Kidney (tissue), 22 donors: ENCODE measurements at places on chromosomes 2 and 18. TPM values are rescaled to one million over a fixed set of nuclear protein-coding genes. Genes with fewer than 3 reads are reported as not detected.

DNA sequence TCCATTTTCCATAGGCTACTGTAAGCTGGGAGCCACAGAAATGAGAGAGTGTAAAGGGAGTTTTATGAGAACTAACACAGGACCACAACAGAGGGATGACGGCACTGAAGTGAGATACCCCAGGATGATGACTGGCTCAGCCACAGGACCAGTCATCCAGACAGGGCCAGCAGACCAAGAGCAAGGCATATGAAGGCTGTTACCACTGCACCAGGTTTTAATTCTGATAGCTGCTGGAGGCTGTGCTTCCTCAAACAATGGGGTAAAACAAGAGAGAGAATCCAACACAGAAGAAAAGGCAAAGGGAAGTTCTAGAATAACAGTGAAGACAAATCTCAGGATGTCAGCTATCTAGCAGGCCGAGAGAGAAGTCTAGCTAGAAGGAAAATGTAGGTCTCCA is 94.9 kb downstream of the BCL2 start:
- H3K4me1 ChIP-seq, result no peaks in the 10 kb centered on the region
- H3K27ac ChIP-seq, result no peak overlapping the region
- no peaks in the 10 kb centered on the region for H3K36me3 ChIP-seq
- no peak overlapping the region for H3K4me3 ChIP-seq
- no peaks in the 10 kb centered on the region for H3K27me3 ChIP-seq
- DNase-seq, result no peak

GRCh38 chr18:45761512-45762114 is 37.6 kb downstream of the SLC14A1 start:
- DNase-seq, result no peak
- H3K27ac ChIP-seq, result no peak overlapping the region
- H3K4me1 ChIP-seq, result no peaks in the 10 kb centered on the region
- H3K4me3 ChIP-seq, result no peak overlapping the region
- no peaks in the 10 kb centered on the region for H3K36me3 ChIP-seq

GRCh38 chr2:224162122-224162521 is 123.0 kb upstream of the SERPINE2 start:
- DNase-seq, result no peak
- H3K27ac ChIP-seq, result no peak overlapping the region
- no peaks in the 10 kb centered on the region for H3K27me3 ChIP-seq

DNA sequence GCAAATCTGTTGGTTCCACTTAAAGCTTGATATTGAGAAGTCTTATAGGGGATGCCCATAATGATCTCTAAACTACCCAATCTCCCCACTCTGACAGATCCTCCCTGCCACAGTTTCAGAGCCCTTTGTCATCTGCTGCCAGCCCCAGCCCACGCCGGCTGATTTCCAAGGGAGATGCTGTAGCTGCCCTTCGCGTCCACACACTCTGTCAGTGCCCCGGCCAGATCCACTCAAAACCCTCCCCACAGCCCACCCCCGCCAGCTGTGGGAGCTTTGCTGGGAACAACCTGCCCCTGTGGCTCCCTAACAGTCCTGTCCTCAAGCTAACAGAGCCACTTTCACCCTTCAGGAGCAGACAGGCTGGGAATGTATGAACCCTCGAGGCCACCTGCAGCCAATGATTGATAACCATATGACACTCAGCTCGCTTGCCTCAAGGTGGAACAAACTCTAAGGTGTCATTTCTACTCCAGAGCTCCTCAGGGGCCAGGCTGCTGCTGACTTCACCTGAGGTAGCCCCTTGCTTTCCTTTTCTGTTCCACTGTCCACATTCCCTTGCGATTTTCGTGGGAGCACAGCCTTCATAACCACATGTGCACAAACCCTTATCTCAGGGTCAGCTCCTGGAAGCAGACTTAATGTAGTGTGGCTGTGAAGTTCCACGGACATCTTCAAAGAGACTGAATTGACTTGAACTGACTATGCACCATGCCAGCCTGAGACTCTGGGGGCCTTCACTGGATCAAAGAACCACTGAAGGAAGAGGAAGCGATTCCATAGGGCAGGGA is 92.6 kb upstream of the LGALSL start:
- no peaks in the 10 kb centered on the region for H3K27me3 ChIP-seq
- H3K27ac ChIP-seq, result no peak overlapping the region
- H3K4me1 ChIP-seq, result peaks cover 3% of the 10 kb centered on the region
- no peaks in the 10 kb centered on the region for H3K36me3 ChIP-seq

HOXD1 gene
- 4.3 TPM for polyA plus RNA-seq

DNA sequence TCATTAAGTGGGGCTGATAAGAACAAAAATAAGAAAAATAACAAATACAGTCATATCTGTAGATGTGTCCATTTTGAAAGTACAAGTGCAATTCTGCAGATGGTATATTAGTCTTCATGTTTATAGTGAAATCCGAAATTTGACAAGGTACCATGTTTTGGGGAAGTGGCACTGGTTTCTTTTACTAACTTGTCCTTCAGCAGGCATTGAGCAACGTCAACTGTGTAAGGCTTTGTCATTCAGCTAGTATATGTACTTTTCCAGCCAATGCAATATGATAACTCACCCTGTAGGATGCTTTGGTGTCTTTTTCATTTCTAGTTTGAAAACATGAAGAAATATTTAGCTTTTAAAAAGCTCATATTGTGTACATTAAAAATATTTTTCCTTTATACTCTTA is 139.9 kb downstream of the MCFD2 start:
- no peaks in the 10 kb centered on the region for H3K4me1 ChIP-seq
- no peak overlapping the region for H3K27ac ChIP-seq
- H3K4me3 ChIP-seq, result no peak overlapping the region

DNA sequence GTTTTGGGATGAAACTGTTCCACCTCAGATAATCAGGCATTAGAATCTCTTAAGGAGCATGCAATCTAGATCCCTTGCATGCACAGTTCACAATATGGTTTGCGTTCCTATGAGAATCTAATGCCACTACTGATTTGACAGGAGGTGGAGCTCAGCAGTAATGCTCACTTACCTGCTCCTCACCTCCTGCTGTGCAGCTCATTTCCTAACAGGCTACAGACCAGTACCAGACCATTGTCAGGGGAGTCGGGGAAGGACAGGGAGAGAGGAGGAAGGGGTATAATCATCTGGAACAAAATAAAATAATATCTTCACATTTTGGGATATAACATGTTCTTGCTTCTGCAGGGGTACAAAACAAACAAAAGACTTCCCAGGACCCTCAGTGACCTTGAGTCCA is 532.0 kb upstream of the FSHR start:
- no peaks in the 10 kb centered on the region for H3K4me1 ChIP-seq
- H3K36me3 ChIP-seq, result no peaks in the 10 kb centered on the region
- H3K4me3 ChIP-seq, result no peak overlapping the region
- no peak overlapping the region for H3K27ac ChIP-seq

ADD2 gene
- polyA plus RNA-seq, result not detected

CDK15 gene
- 0.11 TPM for polyA plus RNA-seq

RTP5 gene
- not detected for polyA plus RNA-seq

CXCR4 gene
- polyA plus RNA-seq, result 9.5 TPM

TMEM169 gene
- 1.6 TPM for polyA plus RNA-seq

- H3K4me1 ChIP-seq, result no peaks in the 10 kb centered on the region
- no peaks in the 10 kb centered on the region for H3K27me3 ChIP-seq
- no peak overlapping the region for H3K27ac ChIP-seq
- peaks cover 2% of the 10 kb centered on the region for H3K36me3 ChIP-seq
- H3K4me3 ChIP-seq, result no peak overlapping the region
- no peak for DNase-seq
These were observed 211.1 kb downstream of the HDAC4 start for GRCh38 chr2:239189711-239190131.

DNA sequence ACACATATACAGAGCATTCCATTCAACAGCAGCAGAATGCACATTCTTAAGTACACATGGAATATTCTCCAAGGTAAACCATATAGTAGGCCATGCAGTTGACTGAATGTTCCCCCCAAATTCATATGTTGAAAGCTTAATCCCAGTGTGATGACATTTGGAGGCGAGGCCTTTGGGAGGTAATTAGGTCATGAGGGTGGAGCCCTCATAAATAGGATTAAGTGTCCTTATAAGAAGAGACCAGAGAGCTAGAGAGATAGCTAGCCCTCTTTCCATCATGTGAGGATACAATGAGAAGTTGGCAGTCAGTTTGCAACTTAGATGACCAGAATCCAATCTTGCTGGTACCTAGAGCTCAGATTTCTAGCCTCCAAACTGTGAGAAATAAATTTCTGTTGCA is 27.6 kb downstream of the TMEM185B start:
- no peak for DNase-seq
- H3K27ac ChIP-seq, result no peak overlapping the region
- H3K36me3 ChIP-seq, result no peaks in the 10 kb centered on the region
- no peaks in the 10 kb centered on the region for H3K4me1 ChIP-seq
- H3K27me3 ChIP-seq, result no peaks in the 10 kb centered on the region

DNA sequence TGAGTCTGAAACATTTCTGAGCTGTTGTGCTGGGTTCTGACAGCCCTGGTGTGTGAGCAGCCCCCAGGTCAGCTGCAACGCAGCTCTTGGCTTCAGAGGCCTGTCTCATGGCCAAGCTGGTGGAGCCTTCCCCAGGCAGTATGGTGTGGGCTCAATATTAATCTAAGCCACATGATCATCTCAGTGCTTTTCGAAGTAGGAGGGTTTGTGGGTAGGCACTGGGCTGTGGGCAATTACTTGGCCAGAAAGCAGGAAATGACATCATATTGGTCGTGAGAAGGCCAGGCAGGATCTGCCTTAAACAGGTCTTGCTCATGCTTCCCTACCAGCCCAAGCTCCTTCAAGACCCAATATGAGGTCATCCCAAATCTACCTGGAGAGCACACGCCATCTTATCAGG is 26.9 kb downstream of the LOXHD1 start:
- H3K36me3 ChIP-seq, result no peaks in the 10 kb centered on the region
- no peaks in the 10 kb centered on the region for H3K27me3 ChIP-seq

RNF181 gene
- polyA plus RNA-seq, result 407 TPM

LIPG gene
- polyA plus RNA-seq, result 4.8 TPM

GRCh38 chr2:185638771-185639170 is 99.8 kb upstream of the FSIP2 start:
- H3K27ac ChIP-seq, result no peak overlapping the region
- DNase-seq, result no peak
- H3K27me3 ChIP-seq, result no peaks in the 10 kb centered on the region
- H3K4me3 ChIP-seq, result no peak overlapping the region

C1QL2 gene
- not detected for polyA plus RNA-seq

DNA sequence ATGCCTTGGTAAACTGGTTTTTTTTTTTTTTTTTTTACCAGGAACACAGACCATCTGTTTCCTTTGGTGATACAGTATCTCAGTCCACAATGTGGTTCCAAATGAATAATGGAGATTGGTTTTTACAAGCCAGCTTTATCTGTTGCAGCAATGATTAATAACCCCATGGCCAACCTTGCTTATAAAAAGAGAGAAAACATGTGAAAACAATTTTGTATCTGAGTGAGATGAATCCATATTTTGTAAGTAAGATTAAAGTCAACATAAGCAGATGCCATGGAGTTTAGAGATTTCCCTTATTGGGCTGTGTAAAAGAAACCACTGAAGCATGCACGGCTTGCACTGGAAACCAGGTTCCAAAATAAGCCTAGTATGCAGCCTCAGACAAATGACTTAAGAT is 108.6 kb upstream of the CNTNAP5 start:
- no peak overlapping the region for H3K27ac ChIP-seq
- no peaks in the 10 kb centered on the region for H3K4me1 ChIP-seq
- no peak for DNase-seq
- H3K27me3 ChIP-seq, result no peaks in the 10 kb centered on the region
- H3K4me3 ChIP-seq, result no peak overlapping the region

DNA sequence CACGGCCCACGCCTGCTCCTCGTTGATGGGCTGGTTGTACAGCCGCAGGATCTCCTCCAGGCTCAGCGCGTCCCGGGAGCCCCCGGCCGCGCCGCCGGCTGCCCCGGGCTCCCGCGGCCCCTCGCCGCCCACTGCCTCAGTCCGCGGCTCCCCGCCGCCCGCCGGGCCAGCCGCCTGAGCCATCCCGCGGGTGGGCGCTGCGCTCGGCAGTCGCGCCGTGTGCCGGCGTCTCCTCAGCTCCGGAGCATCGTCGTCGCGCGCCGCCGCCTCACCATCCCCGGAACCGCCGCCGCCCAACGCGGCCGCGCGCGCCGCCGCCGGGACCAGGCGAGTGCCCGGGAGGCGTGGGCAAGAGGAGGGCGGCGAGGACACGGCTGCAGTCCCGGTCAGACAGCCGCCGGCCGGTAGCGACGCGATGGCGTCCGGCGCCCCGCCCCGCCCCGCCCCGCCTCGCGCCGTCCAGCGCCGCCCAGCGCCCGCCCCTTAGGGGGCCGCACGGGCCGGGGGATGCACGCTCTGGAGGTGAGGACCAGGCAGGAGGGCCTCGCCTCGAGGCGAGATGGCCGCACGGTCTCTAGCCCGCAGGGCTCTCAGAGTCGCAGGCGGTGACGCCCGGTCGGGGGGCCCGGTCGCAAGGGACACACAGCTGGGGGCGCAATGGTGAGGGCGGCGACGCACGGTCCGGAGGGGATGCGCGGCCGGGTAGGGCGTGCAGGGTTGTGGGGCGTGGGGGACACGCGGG is at the start of gene SPIRE1:
SPIRE1 (minus strand) TSS at position 424 of the 742 bp plus-strand sequence; CDS start at position 183, 241 bp downstream.
- peak; percentile 87 for DNase-seq
- H3K27ac ChIP-seq, result peak within 1 kb of the TSS; percentile 92
- H3K4me1 ChIP-seq, result peaks cover 2% of the 10 kb centered on the region
- no peaks in the 10 kb centered on the region for H3K36me3 ChIP-seq
- no peaks in the 10 kb centered on the region for H3K27me3 ChIP-seq
- peak within 1 kb of the TSS; percentile 66 for H3K4me3 ChIP-seq

FSIP2 gene
- polyA plus RNA-seq, result 0.22 TPM

GRCh38 chr18:80157708-80158343 is 48.8 kb downstream of the ADNP2 start:
- no peaks in the 10 kb centered on the region for H3K27me3 ChIP-seq
- H3K27ac ChIP-seq, result no peak overlapping the region
- no peaks in the 10 kb centered on the region for H3K4me1 ChIP-seq
- peak; percentile 82 for DNase-seq
- H3K36me3 ChIP-seq, result no peaks in the 10 kb centered on the region
- no peak overlapping the region for H3K4me3 ChIP-seq

DNA sequence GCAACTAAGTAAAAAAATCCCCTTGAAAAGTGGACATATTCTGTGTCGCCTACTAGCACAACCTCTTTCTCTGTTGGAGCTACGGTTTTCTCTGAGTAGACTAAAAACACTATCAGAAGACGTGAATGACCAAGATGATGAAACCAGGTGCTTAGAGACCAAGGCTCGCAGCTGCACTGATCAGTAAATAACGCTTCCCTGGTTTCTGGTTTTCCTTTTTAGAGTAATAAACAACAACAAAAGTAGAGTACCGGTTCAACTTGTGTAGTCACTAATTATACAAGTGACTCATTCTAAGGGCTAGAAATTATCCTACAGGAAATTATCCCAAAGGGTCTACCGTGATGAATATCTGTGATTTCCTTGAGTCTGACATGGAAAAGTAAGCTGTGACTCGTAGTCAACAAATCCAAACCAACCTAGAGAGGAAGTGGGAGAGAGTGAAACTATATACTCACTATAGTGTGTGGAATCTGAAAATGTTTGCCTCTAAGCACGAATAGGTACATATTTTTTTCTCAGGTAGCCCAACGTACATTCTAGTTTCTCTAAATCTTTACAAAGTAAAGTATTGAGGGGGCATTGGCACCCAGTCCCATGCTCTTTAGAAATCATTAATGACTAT is 17.8 kb downstream of the RASGRP3 start:
- no peak for DNase-seq
- H3K27me3 ChIP-seq, result no peaks in the 10 kb centered on the region
- no peak overlapping the region for H3K27ac ChIP-seq

GRCh38 chr18:73908323-73908722 is 239.3 kb downstream of the FBXO15 start:
- peak; percentile 56 for DNase-seq
- no peaks in the 10 kb centered on the region for H3K36me3 ChIP-seq
- H3K27me3 ChIP-seq, result no peaks in the 10 kb centered on the region
